NCI-H187 treated with DMSO at 0.1 percent for 48 hours (cell line): ENCODE measurements at places on chromosomes 12 and 14.

- DNase-seq = no peak
Measured at GRCh38 chr14:95452893-95453712, 63.3 kb downstream of the SYNE3 start.

GRCh38 chr12:68538726-68539614 is 71.7 kb upstream of the RAP1B start:
- DNase-seq = peak; percentile 66

- DNase-seq = no peak
Measured at GRCh38 chr14:53772936-53773335, 183.7 kb downstream of the BMP4 start.

DNA sequence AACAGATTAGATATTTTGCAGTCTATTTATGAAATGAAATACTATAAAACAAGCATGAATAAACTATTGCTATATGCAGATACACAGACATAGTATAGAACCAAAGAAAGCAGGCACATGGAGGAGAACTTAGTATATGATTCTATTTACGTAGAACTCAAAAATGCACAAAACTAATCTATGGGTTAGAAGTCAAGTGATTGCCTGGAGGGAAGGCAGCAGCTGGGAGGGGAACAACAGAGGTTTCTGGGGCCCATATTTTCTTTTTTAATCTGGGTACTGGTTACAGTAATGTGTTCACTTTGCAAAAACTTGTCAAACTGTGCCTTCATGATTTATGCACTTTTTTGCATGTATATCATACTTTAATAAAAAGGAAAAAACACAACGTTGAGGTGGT is 202.0 kb downstream of the BCAT1 start:
- no peak for DNase-seq

GRCh38 chr12:153080-153746 is 60.7 kb downstream of the SLC6A12 start:
- DNase-seq = peak; percentile 25

DNA sequence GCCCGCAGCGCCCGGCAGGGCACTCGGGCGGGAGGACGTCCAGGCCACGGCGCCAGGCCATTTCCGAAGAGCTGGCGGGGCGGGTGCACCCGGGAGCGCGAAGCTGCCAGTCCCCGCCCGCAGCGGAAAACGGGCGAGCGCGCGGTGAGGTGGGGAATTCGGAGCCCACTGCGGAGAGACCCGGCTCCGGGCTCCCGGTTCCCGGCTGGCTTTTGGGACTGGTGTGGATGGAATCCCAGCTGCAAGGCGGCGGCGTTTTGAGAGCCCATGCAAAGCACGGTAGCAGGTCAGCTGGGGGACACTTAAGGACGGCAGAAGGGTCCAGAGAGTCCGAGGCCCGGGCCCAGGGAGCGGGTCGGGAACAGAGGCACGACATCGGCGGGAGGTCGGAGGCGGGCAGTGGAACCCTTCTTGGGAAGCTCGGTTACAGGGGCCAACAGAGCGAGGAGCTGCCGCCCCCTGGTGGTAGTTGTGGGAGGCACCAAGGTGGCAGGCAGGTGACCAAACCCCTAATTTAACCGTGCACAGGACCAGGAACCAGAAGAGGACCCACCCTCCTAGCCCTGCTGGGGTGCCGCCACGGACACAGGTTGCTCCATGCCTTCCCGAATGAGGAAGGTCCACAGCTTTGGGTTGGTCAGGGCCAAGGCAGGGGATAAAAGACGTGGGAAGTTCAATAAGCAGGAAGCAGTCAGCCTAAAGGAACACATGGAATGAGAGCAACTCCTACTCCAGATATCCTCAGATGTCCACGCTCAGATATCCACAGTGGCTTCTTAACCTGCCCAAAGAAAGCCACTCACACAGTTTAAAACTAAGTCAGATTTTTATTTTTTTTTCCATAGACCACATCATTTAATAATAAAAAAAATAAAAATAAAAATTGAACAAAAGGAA is 685 bp upstream of the CDH24 start:
- DNase-seq = no peak

DNA sequence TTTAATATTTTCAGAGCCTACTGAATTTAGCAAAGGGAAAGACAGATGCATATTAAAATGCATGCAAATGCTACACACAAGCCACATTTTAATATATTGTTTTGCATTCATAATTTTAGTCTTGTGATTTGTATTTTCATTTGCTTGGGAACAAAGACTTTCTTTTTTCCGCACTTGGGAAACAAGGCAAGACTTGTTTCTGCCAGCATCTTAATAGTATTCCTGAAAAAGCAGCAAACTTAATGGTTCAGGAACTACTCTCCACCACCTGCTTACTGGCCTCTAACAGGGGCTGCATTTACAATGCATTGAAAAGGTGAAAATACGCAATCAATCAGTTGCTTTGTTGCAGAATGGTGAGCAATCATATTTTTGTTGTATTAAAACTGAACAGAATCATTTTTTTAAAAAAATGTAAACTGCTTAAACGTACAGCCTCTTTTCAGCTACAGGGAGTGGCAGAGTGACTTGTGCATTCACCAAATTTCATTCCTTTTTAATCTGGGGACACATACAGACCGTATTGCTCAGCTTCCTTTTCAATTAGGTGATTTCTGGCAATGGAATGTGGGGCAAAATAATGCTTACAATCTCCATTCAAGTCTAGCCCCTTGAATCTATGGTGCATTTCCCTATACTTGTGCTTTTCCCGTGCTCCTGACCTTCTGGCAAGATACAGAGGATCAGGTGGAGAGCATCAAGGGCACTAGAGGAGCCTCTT is 144.1 kb upstream of the BTG1 start:
- DNase-seq = no peak
